ENCODE measurements at places on chromosomes 11 and 22.

DNA sequence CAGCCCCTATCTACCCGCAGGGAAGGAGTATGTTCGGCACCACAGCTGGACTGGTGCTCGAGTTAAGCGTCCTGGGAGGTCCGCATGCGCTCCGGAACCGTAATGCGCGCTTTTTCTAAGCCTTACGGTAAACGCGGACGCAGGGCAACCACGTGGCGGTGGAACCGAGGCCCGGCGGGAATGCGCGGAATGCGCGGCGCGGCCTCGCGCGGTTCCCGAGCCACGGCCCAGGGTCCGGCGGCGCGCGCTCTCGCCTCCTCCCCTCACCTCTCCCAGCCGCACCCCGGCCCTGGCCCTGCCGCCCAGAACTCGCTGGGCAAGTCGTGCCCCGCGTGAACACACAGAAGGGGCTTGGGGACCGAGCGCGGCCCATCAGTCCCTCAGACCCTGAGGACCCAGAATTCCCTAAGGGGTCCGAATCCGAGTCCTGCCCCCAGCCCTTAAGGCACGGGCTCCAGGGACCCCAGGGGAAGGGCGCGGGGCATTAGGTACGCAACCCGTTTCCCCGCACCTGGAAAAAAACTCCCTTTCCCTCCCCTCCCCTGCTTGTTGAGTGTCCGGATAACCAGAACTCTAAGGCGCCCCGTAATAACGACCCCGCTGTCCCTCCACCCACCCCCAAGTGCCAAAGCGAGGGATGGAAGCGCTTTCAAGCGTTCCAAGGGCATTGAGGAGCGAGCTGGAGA lies 4.3 kb upstream of the CCND1 start:
- DNase-seq = no peak

GRCh38 chr11:44244639-44245310 lies 65.2 kb downstream of the ALX4 start:
- DNase-seq = no peak

- DNase-seq = no peak
Measured at GRCh38 chr11:108093128-108093904, 28.1 kb upstream of the ACAT1 start.

DNA sequence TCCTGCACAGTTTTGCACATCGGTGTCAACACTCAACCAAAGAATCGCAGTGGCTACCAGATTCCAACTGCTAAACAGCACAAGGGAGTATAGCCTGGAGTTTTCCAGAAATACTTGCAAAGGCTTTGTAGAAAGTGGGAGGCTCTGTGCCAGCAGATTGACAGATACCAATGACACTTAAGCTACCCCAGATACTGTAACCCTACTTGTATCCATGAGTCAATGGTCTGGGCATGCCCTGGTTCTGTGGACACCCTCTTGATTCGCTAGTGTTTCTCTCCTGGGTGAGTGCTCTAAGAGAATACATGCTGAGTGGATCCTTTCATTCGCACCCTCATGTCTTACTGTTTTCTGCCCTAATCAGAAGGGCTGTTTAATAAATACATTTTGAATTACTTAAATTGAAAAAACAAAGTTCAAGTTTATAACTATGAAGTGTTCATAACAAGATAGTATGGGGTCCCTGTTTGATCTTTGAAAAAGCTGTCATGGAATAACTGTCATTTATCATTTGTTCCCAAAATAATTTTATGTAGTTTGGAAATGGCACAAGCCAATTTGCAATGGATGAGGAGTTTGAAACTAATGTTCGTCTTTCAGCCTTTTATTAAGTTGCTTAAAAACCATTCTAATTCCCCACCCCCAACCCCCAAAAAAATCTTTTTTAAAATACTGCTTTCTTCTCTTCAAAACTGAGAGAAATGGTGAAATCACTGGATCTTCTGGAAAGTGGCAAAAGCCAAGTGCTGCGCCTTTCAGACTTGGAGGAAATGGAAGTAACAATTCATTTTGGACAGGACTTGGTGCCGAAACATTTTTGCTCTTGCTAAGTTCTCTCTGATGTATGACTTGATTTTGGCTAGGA lies 600.5 kb upstream of the TENM4 start:
- DNase-seq = no peak

DNA sequence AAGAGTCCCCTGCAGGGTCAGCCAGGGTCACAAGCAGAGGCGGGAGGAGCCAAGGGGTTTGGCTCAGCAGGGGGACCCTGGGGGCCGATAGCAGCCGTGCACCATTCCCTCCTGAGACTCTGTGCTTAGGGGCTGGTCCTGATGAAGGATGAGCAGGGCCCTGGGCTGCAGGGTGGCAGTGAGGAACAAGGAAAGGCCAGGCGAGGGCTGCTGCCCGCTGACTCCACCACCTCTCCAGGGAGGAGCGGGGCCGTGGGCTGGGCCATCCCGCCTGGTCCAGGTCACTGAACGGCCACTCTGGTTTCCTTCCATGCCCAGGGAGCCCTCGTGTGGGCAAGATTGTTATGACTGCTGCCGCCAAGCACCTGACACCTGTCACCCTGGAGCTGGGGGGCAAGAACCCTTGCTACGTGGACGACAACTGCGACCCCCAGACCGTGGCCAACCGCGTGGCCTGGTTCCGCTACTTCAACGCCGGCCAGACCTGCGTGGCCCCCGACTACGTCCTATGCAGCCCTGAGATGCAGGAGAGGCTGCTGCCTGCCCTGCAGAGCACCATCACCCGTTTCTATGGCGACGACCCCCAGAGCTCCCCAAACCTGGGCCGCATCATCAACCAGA lies 9.2 kb upstream of the NDUFS8 start:
- DNase-seq = no peak
